Hematopoietic multipotent progenitor cell treated with erythropoietin and hydrocortisone succinate and interleukin-3 and kit ligand, for 4 days (in vitro differentiated cells): ENCODE measurements at places on chromosomes 13 and 19.

GRCh38 chr13:32041429-32041828 lies 9.9 kb downstream of the FRY start:
- no peak for DNase-seq

- peak; percentile 8 for DNase-seq
Observed at GRCh38 chr13:40514802-40515201, 151.6 kb downstream of the FOXO1 start.

GRCh38 chr13:79227418-79227817 lies 178.6 kb downstream of the RBM26 start:
- no peak for DNase-seq

DNA sequence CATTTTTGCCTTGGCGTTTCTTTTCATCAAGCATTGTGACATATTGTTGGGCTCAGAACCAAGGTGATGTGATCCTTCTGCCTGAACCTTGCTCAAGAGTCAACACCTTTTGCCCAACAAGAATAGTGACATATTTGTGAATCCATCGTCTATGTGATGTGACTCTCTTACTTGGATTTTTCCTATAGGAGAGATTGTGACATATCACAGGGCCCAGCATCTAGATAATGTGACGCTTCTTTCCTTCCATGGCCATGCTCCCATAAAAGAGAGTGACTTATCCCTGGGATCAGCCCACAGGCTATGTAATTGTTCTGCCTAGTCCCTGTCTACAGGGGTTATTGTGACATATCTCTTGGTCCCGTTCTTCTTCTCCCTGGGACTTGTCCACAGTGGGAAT lies 8.5 kb upstream of the ZNF429 start:
- DNase-seq, result no peak

- peak; percentile 57 for DNase-seq
Observed at GRCh38 chr13:79401259-79402070, 4.6 kb downstream of the RBM26 start.

- DNase-seq, result peak; percentile 68
Observed at GRCh38 chr13:72839831-72840426, 58.0 kb downstream of the PIBF1 start.

- no peak for DNase-seq
Observed at GRCh38 chr19:33098055-33098534, 17.1 kb downstream of the GPATCH1 start.

DNA sequence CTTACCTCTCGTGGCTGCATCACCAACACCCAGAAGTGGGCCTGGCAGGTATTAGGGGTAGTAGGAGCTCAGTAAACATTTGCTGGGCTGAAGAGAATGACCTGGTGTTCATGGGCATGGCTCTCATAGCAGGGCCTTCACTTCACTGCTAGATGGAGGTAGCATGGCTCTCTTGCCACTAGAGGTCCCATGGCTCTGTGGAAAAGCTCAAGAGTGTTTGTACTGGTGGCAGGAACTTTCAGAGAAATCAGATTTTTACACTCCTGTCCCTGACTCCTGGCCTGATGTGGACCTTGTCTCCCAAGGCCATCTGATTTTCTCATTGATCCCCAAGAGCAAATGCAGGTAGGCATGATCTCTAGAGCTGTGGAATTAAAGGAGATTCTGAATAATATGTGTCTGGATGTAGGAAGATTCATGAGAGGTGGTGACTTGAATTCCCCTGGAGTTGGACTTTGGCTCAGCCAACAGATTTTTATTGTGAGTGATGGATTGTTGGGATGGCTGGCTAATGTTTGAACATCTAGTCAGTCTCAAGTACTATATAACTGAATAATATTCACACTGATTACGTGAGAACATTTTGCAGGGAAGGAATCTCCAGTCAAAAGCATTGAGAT lies 5.7 kb downstream of the ZNF574 start:
- DNase-seq, result peak; percentile 72
